ENCODE measurements at places on chromosomes 16 and 17.

GRCh38 chr16:63745456-63745855 is 1376.4 kb downstream of the CDH11 start:
- DNase-seq: no peak

DNA sequence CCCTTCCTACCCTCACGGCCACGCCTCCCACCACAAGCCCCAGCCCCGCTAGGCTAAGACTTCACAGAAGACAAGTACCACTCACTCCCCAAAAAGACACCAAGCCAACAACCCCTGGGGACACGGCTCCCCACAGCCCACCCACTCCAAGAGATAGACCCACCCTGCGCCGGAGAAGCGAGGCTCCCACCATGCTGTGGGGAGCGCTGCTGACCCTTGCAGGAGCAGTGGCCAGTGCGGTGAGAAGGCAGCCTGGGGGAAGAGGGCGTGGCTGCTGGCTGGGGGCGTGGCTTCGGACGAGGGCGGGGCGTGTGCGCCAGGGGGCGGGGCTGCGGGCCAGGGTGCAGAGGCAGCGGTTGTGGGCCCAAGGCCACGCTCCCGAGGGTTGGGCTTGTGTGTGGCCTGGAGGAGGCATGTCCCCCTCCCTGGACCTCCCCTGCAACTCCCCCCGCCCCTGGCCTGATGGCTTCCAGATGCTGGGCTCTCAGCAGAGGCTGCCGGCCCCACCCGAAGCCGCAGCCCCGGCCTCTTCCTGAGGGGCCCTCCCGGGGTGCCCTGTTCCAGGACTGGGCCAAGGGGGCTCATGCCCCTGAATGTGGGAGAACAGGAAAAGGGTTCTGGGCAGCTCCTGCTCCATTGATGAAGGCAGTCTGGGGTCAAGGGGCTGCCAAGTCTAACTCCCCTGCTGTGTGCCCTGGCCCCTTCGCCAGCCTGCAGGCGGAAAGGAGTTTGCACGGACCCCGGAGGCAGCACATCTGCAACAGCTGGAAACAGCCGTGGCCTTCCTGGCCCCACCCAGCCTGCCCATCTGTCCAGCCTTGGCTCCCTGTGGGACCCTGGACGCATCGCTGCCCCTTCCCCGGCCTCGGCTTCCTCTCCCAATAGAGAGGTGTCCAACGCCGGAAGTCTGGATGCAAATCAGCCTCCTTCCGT is 9.1 kb downstream of the TFAP4 start:
- DNase-seq: peak; percentile 61

- no peak for DNase-seq
Observed at GRCh38 chr16:23979441-23979840, 143.7 kb downstream of the PRKCB start.

DNA sequence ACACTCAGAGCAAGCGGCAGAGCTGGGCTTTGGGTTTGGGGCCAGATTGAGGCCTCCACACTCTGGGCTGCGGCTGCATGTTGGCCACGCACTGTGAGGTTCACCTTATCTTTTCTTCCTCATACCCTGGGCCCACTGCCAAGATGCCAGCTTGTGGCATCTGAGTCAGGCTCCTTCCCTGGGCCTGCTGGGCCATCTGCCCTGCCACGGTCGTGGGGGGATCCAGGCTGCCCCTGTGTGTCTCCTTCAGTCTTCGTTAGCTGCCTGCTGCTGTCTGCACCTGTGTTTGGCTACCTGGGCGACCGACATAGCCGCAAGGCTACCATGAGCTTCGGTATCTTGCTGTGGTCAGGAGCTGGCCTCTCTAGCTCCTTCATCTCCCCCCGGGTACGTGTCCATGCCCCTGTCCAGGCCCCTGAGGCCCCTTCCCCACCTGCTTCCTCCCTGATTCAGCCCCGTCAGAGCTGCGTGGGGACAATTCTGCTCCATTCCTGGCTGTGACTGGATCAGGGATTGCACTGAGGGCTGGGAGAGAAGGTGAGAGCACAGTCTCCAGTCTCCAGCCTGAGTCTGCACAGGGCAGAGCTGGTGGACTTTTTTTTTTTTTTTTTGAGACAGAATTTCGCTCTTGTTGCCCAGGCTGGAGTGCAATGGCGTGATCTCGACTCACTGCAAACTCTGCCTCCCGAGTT is 11.2 kb downstream of the SPNS3 start:
- no peak for DNase-seq
